CD4-positive, alpha-beta T cell (primary cell): ENCODE measurements at places on chromosomes 13 and 19. TPM values are rescaled to one million over a fixed set of nuclear protein-coding genes. Genes with fewer than 3 reads are reported as not detected.

DNA sequence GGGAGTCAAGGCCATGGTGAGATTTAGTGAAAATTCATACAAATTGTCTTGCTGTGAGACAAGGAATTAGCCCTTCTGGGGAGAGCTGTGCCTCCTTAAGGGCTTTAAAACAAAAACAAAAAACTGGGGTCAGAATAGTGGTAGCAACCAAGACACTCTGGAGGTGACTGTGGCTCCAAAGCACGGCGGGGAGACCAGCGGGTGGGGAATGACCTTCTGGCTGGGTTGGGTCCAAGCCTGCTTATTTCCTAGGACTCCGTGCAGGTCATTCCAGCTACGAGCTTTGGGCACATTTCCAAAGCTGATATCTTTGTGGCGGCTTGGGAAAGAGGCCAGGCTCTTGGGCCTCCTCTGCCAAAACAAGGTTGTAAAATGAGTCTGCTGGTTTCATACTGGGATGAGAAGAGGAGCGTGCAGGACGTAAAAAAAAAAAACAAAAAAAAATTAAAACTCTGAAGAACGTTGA is 348.3 kb downstream of the UQCRFS1 start:
- DNase-seq, result no peak

- no peak for DNase-seq
Observed at GRCh38 chr13:105213512-105213911, 1322.0 kb downstream of the EFNB2 start.

DNA sequence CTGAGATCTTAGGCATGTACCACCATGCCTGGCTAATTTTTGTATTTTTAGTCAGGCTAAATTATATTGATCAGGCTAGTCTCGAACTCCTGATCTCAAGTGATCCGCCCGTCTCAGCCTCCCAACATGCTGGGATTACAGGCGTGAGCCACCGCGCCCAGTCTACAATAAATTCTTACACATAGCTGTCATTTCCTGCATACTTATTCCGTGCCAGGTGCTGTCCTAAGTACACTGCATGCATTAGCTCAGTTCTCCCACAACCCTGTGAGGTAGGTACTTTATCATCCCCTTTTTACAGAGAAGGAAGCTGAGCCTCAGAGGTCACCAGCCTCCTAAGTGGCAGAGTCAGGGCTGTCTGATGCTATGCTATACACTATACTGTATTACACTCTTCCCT is 7.2 kb upstream of the RHPN2 start:
- no peak for DNase-seq

GRCh38 chr13:41941174-41941573 is 19.7 kb downstream of the VWA8 start:
- no peak for DNase-seq

LHFPL6 gene
- not detected for total RNA-seq

PGLYRP2 gene
- total RNA-seq, result not detected

GRCh38 chr19:49201042-49201441 is 43.5 kb downstream of the TRPM4 start:
- no peak for DNase-seq

ADAMTSL5 gene
- 4.3 TPM for total RNA-seq

GRCh38 chr19:8004723-8005513 is 523 bp downstream of the ELAVL1 start:
- DNase-seq, result no peak

METTL21C gene
- total RNA-seq, result not detected

GRCh38 chr13:99514801-99515200 is 13.5 kb downstream of the TM9SF2 start:
- no peak for DNase-seq

DNA sequence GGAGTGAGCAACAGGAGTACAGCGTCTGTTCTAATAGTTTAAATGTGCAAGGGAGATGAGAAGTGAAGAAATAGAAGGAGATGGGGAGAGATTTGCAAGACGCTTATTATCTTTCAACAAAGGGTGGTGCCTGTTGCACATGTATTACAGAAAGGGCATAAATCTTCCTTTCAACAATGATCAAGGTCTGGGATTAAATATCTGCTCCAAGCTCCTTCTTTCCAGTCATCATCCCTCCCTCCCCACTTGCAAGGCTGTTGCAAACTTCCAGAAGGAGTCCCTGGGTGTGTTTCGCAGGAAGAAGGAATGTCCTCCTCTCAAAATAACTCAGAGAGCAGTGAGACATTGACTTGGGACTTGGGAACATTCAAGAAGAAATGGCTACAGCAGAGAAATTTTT is 63.5 kb upstream of the MYCBP2 start:
- no peak for DNase-seq

- no peak for DNase-seq
Observed at GRCh38 chr19:18408053-18408476, 10.6 kb upstream of the LRRC25 start.

DNA sequence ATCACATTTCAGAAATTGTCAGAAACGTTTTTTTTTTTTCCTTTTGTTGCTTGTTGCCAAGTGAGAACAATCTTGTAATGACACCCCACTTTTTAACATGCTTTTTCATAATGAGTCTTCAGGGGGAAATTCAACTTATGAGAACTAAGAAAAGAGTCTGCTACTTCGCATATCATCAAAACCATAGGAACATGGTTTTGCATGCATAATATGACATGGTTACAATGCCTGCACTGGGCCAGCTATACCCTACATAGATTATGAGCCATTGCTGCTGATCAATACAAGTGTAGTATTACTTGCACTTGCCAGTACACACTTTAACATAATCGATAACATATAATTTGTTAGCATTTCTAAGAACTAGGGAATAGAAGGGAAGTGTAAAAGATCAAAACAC is 191.0 kb upstream of the NBEA start:
- no peak for DNase-seq

GRCh38 chr19:30566681-30567420 is 194.7 kb downstream of the ZNF536 start:
- DNase-seq, result no peak

GPR180 gene
- total RNA-seq, result 0.80 TPM

DNA sequence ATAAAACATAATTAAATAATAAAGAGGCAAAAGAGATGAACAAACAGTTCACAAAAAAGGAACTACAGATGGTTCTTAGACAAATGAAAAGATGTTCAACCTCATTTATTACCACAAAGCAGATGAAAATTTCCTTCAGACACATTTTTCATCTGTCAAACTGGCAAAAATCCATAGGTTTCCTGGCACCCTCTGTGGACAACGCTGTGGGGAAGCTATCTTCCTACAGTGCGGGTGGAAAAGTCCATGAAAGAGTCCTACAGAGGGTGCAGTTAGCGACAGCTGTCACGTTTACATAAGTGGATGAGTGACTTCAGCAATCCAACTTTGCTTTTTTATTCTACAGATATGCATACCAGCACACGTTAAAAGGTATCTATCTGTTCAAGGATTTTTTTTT is 30.3 kb upstream of the PDCD5 start:
- no peak for DNase-seq

PRR22 gene
- total RNA-seq, result 3.1 TPM

CGB8 gene
- not detected for total RNA-seq

DNA sequence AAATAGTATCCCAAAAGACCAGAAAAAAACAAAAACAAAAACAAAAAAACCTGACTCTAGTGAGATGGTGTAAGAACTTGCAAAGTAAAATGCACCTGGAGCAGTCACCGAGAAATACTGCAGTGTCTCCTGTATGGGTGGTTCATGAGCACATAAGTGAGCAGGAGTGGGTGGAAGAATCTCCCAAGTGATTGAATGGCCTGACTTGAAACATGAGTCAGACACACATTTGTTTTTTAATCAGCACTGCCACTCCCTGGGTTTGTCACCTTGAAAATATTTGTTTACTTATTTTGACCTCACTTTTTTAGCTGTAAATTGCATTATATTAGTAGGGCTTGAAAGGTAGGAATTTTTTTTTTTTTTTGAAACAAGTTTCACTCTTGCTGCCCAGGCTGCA is 2.0 kb downstream of the ZNF431 start:
- DNase-seq, result no peak

- DNase-seq, result peak; percentile 68
Observed at GRCh38 chr19:49691243-49692146, 579 bp downstream of the CPT1C start.

DNA sequence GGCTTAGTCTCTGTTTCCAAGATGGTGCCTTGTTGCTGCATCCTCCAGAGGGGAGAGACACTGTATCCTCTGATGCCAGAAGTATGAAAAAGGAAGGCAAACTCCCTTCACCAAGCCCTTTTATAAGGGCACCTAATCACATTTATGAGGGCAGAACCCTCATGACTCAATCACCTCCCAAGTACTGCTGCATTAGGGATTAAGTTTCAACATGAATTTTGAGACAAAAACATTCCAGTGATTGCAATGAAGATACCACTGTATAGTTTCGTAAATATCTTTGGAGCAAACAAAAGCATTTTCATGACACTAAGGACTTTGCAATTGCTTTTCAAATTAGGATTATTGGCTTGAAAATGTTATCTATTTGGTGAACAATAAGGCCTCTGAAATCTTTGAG is 63.8 kb downstream of the RNF17 start:
- no peak for DNase-seq
